ENCODE measurements at places on chromosomes 3 and 15.

DNA sequence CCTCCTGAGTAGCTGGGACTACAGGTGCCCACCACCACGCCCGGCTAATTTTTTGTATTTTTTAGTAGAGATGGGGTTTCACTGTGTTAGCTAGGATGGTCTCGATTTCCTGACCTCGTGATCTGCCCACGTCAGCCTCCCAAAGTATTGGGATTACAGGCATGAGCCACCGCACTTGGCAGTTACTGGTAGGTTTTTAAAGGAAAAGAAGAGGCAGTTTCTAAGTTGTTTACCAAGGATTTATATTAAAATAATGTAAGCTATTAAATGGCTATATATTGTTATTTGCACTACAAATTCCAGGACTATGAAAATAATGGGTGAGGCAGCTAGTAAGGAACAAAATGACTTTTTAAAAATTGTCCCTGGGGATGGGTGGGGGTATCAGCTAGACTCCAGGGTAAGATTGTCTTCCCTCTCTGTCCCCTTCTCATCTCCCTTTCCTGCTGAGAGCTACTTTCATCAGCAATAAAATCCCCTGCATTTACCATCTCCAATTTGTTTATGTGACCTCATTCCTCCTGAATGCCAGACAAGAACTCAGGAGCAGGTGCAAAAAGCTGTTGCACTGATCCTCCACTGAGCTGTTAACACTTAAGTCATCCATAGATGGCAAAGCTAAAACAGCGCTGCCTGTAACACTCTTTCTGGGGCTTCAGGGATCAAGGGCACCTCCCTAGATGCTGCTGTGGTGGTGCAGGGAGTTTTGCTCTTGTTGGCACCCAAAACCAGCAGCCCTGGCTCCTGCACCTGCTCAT, 165.2 kb downstream of the ZPLD1 start:
- no peak for DNase-seq

GRCh38 chr3:144810160-144810559, 838.5 kb downstream of the DIPK2A start:
- DNase-seq, result no peak

- DNase-seq, result no peak
These were observed 219.5 kb upstream of the LRTM1 start for GRCh38 chr3:55147406-55147805.

- DNase-seq, result no peak
These were observed 59.9 kb downstream of the MESD start for GRCh38 chr15:80929689-80930088.

DNA sequence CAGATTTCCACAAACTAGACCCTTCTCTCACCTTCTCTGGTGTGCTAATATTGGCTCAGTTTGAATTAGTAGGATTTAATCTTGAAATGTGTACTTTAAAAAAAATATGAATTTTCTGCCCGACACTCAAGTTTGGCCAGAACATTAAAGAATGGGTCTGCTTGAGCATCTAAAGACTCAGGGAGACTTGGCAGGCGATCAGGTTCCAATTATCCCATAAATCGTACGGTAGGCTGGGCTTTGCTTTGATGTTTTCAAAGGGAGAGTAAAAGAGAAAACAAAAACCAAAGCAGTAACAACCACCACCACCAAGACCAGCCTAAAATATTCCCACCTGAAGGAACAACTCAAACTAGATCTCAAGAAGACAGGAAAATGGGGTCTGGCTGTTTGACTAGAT, 230.8 kb downstream of the EBLN2 start:
- no peak for DNase-seq

GRCh38 chr3:55185380-55185779, 257.5 kb upstream of the LRTM1 start:
- DNase-seq, result no peak

DNA sequence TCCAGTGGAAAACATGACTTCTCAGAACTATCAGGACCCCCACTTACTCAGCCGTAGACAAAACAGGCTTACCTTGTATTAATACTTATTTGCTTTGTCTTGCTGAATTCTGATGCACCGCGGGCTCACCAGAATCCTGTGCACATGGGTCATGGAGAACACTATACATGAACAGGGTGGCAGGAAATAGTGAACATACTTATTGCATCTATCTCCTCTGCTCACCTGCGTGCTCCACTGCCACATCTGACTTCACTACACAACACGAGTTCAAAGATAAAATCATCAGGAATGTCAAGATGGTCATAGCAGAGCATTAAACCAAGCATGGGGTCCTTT, 10.7 kb upstream of the MAPK6 start:
- DNase-seq, result no peak

DNA sequence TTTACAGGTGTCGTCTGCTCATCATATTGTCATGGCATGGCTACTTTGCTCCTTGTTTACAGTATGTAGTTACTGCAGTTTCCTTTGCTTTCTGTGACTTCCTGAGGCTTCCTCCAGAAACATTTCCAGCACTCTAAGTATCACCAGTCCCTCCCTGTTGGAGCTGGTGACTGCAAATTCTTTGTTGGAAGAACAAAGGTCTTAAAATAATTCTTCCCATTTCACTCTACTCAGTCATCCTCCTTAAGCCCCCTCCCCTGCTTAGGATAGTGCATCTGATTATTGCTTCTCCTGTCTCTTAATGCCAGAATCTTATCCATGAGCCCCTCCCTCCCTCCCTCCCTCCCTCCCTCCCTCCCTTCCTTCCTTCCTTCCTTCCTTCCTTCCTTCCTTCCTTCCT, 72.0 kb downstream of the C3orf38 start:
- no peak for DNase-seq

DNA sequence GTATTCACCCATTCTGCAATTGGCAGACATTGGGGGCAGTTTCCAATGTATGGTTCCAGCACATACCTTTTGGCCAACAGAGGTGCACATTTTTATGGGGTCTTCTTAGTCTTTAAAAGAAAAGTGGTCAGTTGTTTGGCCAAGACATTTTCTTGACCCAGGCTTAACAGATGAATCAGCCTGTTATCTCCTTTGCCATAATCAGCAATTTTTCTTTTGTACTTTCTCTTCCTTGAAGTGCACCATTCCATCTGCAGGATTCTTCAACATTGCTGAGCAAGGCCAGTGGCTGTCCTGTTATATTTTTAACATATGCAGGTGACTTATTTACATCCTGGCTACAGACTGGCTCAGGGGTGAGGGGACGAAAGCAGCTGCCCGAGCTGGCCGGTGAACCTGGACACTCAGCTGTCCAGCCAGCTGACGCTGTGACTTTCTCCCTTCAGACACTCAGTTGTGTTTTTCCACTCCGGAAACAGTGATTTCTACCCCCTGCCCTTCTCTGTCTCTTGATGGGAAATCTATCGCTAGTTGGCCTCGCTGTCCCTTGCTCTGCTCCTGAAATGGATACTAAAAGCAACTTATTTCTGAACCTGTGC, 96.5 kb upstream of the TNFAIP8L3 start:
- no peak for DNase-seq

DNA sequence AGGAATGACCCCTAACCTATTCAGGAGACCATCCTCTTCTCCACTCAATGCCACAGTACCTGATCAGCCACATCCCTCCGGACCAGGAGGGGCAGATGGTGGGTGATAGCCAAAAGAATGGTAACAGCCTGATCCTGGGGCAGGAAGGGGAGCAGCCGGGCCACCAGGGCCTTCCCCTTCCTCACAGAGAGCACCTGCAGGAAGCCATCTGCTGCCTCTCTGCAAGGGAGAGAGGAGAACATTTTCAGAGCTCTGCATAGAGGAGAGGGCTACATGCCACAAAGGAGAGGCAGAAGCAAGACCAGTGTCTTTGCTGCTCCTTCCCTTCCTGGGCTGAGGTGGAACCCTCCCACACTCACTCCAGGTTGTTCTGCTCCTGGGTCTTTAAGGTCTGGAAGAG, 5.5 kb upstream of the SPG11 start:
- no peak for DNase-seq

DNA sequence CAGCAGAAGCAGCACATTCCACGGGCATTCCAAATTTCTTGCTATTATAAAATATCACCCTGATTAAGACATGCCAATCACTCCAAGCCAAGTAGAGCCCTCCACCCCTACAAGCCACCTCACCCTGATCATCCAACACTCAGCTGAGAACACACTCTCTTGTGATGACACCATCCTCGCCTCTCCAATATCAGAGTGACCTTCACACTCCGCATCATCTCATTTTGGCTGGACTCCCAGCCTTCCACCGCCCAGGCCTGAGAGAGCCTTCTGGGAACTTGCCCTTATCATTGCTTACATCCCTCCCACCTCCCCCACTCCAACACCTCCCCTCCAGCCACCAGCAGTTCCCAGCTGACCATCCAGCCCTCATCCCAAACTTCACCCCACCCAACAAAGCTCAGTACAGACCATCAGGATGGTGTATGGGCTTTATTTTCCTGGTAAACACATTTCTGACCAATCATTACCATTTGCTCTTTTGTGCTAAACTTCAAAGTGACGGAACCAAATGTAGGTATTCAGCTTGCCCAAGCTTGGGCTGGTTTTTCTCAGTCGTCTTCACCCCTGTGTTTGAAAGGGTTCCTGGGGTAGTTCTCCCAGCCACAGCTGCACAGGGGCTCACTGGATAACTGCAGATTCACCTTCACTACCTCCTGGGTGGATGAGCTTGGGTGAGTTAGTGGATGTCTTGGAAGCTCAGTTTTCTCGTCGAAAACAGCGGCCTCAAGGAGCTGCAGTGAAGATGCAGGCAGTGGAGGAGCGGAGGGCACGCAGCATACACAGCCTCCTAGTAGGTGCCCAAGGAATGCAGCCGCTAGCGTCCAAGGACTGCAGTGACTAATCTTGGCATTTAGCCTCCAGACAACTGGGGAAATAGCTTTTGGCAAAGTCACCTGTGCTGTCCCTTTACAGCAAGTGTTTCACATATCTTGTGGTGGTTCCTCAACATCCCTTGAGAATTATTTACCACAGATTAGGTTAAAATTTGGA, 115.1 kb downstream of the LIPC start:
- DNase-seq, result no peak

GRCh38 chr3:8385848-8386620, 115.6 kb upstream of the LMCD1 start:
- DNase-seq, result no peak

- DNase-seq, result no peak
These were observed 378.9 kb downstream of the PTPRG start for GRCh38 chr3:61940236-61940635.

DNA sequence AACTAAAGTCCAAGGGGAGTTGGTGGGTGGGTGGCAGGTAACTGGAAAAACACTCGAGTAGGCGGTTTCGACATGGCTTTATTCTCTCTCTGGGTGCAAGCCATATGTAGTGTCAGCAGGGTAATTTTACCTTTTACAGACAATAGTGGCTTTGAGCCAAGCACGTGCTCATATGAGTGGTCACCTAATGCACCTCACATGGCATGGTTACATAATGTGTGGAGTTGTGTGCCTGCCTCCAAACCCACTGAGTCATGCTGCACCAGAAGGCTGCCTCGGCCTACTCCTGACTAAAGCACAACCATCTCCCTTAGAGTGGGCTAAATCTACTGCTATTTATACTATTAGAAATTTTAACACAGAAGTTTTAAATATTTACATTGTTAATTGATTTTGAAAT, 16.5 kb downstream of the CCRL2 start:
- no peak for DNase-seq

GRCh38 chr3:9301091-9301490, 51.6 kb upstream of the SRGAP3 start:
- DNase-seq, result no peak

DNA sequence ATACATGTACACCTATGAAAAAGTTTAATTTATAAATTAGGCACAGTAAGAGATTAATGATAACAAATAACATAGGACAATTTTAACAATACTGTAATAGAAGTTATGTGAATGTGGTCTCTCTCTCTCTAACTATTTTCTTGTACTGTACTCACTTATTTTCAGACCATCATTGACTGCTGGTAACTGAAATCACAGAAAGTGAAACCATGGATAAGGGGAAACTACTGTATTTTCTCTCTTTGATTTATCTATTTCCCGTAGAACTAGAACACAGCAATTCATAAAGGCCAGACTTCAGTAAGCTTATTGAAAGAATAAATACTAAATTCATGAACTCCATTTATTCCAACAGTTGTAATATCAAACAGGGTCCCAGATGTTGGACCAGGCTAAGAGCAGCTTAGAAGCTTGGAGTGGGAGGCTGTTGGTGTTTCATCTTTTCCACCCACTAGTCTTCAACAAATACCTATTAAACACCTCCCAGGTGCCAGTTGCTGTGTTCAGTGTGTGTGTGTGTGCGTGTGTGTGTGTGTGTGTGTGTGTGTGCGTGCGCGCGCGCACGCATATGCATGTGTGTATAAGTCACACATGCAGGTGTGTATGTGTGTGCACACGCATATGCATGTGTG, 235.4 kb downstream of the FOXP1 start:
- DNase-seq, result no peak

- DNase-seq, result no peak
These were observed 25.9 kb downstream of the PLD1 start for GRCh38 chr3:171784387-171784786.

DNA sequence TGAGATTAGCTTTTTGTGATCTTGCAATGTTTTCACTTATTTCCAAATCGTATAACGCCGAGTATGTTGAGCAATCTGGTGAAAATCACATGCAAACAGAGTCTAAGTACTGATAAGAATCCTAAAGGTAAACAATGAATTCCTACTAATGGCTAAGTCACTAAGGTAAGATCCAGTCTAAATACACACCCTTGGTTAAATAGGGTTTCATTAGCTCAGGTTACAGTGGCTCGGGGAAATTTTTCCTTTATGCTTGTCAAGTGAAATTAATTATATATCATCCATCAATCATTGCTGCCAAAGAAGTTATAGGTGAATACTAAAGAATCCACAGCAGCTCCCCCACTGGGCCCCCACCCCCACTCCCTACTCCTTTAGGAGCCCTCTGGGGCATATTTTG, 139.3 kb downstream of the SOX2 start:
- no peak for DNase-seq

DNA sequence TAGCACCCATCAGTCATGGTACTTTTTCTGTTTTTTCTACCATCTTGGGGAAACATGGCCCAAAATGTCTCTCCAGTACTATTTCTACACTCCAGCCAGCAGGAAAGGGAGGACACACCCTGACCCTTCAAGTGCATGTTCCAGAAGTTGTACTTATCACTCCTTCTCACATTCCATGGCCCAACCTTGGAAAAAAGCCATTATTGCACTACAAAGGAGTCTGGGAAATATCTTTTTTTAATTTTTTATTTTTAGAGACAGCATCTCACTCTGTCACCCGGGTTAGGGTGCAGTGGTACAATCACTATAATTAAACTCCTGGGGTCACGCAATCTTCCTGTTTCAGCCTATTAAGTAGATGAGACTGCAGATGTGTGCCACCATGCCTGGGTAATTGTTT, 100.0 kb upstream of the PPP2R3A start:
- no peak for DNase-seq

- no peak for DNase-seq
These were observed 152.0 kb downstream of the TJP1 start for GRCh38 chr15:29670266-29670665.

- no peak for DNase-seq
These were observed 238.2 kb downstream of the GREM1 start for GRCh38 chr15:32956006-32956405.

- DNase-seq, result no peak
These were observed 11.6 kb upstream of the PIK3CB start for GRCh38 chr3:138846262-138846791.

- DNase-seq, result no peak
These were observed 51.6 kb upstream of the SMAD6 start for GRCh38 chr15:66650433-66650832.

- DNase-seq, result no peak
These were observed 40.3 kb downstream of the CHST14 start for GRCh38 chr15:40511093-40511471.

GRCh38 chr3:171428892-171429291, 31.3 kb downstream of the TNIK start:
- no peak for DNase-seq

Data from stimulated activated CD4-positive, alpha-beta T cell treated with anti-CD3 and anti-CD28 coated beads, Interleukin-1b, Interleukin-23, amount 100 ng/mL, for 4 hours (primary cell).